Stimulated activated CD8-positive, alpha-beta memory T cell treated with anti-CD3 and anti-CD28 coated beads, Interleukin-7, amount 100 ng/mL, for 24 hours (primary cell): ENCODE measurements at places on chromosomes 2 and 18.

DNA sequence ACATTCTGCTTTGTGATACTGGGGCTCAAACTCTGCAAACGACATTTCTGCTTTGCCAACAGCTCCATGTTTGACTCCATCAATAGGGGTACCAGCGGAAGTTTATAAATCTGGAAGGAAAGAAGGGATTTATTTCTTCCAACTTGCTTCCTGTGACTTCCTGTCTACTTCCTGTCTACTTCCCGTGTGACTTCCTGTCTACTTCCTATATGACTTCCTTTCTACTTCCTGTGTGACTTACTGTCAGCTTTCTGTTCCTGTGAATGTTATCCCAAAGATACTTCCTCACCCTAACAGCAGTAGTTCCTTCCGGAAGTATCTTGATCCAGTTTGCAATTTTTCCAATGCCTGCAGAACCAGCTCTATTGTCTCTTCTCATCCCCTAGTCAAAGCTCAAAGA is 52.0 kb upstream of the MBOAT2 start:
- no peak for DNase-seq

- no peak for DNase-seq
Measured at GRCh38 chr2:128510701-128511397, 192.2 kb upstream of the HS6ST1 start.

- DNase-seq: no peak
Measured at GRCh38 chr2:239648607-239649006, 247.8 kb upstream of the HDAC4 start.

DNA sequence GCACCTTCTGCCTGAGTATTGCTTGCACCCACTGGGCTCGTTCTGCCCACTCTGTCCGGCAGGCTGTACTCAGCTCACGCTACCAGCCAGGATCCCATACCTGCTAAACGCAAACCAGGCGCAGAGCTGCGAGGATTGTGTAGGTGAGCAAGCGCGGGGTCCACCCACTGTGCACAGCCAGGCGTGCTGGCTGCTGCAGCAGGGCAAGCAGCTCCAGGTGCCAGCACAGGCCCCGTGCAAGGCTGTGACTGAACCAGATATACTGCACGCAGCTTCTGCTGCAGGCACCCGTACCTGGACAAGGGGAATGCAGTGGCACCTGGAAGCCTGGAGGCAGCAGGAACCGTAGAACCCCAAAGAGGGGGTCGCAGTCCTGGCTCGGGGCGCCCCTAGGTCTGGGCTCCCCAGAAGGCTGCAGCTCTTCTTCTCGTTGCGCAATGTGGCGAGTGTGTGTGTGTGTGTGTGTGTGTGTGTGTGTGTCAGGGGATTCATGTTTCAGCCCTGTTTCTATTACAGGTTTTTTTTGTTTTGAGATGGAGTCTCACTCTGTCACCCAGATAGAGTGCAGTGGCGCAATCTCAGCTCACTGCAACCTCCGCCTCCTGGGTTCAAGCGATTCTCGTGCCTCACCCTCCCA is 46.1 kb upstream of the RAB1A start:
- DNase-seq: no peak

DNA sequence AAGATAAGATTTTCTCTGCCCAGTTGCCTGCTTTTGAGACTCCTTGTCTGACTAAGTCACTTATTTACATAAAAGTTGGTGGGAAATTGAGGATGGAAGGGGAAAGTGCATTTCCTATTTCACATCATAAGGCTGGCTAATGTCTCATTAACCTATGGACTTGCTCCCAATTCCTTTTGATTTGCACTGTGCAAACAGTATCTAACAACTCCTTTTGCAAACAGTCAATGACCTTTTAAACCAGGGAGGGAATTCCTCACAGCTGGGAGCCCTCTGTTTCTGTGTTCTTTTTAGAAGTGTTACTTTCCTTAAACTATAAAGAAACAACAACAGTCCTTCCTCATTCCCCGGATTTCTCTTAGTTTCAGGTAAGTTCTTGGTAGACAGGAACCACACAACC is 272.8 kb downstream of the RND3 start:
- no peak for DNase-seq

DNA sequence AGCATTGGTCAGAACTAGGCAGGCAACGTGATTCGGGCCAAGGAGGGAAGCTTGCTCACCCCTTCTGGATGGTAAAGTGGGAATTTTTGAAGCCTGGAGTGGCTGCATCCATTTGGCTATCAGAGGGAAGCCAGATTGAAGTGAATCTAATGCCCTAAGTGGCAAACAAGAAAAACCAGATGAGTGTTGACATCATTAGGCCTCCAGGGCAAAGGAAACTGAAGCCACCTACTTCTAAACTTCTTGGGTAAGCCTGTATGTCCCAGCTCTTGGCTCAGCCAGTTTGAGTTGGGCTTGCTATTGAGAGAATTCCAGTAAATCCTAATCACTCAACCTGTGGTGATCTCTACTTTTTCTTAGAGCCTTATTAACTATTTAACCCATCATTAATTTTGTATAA is 20.9 kb downstream of the SOX11 start:
- DNase-seq: no peak

DNA sequence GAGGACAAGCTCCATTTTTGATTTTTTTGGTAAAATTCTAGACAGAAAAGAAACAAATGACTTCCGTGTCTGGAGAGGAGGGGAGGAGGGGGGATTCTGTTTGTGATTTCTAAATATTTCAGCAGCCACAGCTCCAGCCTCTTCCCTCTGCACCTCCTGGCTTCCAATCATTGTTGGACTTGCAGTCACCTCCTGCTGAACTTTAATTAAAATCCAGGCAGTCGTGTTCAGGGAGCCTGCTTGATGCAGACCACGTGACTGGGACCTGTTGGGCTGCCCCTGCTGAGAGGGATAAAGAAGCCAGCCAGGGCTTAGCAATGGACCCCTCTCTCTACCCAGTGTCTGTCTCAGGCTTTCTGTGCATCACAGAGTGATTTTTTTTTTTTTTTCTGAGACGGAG is 115.1 kb downstream of the SH3BP4 start:
- no peak for DNase-seq

DNA sequence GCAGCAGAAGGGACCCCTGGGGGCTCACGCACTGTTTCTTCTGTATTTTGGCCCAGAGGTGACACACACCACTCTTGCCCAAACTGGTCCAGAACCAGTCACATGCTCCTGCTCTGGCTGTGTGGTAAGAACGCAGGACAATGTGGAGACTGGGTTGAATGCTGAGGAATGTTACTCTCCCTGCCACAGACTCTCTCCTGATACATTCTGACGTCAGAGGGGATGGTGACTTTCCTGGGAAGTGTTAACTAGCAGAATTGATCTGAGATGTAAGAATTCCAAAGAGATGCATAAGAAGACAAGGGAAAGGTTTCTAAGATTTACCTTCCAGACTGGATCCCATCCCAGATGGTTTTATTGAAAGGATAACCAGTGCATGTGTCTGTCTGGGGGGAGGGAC is 100.8 kb downstream of the ASB1 start:
- no peak for DNase-seq

- no peak for DNase-seq
Measured at GRCh38 chr2:58099096-58099769, 52.6 kb downstream of the VRK2 start.

- no peak for DNase-seq
Measured at GRCh38 chr2:207725873-207726578, 14.6 kb downstream of the CCNYL1 start.

DNA sequence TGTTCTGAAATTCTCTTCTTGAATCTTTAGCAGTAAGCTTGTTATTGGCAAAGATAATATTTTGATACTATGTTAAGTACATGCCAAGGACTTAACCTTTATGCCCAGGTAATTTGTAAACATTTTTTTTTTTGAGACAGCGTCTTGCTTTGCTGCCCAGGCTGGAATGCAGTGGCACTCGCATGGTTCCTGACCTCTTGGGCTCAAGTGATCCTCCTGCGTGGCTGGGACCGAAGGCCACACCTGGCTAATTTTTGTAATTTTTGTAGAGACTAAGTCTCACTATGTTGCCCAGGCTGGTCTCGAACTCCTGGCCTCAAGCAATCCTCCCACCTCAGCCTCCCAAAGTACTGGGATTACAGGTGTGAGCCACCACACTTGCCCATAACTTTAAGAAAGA is 35.7 kb upstream of the ZCCHC2 start:
- no peak for DNase-seq

GRCh38 chr2:175168564-175168945 is 552 bp upstream of the ATF2 start:
- DNase-seq: no peak

GRCh38 chr2:138036522-138036921 is 72.2 kb downstream of the HNMT start:
- DNase-seq: no peak

GRCh38 chr18:66819235-66819634 is 215.3 kb upstream of the CDH19 start:
- no peak for DNase-seq

- no peak for DNase-seq
Measured at GRCh38 chr18:2903006-2903405, 56.2 kb downstream of the EMILIN2 start.

GRCh38 chr2:121707344-121707919 is 29.2 kb downstream of the NIFK start:
- DNase-seq: no peak

- DNase-seq: no peak
Measured at GRCh38 chr2:64094663-64095382, 49.4 kb downstream of the PELI1 start.

DNA sequence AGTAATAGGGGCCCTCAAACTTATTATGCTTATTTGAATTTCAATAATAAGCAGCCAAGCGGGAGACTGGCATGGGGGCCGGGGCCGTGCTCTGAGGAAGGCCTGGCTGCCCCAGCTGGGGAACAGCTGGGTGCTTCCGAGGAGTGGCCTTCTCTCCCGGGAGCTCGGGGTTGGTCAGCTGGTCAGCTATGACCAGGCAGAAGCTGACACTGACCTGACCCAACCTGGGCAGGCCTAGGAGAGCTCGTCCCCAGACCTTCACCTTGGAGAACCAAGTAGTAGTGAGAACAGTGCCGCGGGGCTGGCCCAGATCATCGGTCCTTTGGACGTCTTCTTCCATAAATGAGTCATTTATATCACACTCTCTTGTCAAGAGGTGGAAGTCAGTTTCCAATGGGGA is 36.1 kb downstream of the RRM2 start:
- DNase-seq: no peak

- DNase-seq: no peak
Measured at GRCh38 chr2:60413814-60414168, 139.7 kb downstream of the BCL11A start.

GRCh38 chr2:169828141-169828811 is 1.0 kb downstream of the UBR3 start:
- peak; percentile 18 for DNase-seq

DNA sequence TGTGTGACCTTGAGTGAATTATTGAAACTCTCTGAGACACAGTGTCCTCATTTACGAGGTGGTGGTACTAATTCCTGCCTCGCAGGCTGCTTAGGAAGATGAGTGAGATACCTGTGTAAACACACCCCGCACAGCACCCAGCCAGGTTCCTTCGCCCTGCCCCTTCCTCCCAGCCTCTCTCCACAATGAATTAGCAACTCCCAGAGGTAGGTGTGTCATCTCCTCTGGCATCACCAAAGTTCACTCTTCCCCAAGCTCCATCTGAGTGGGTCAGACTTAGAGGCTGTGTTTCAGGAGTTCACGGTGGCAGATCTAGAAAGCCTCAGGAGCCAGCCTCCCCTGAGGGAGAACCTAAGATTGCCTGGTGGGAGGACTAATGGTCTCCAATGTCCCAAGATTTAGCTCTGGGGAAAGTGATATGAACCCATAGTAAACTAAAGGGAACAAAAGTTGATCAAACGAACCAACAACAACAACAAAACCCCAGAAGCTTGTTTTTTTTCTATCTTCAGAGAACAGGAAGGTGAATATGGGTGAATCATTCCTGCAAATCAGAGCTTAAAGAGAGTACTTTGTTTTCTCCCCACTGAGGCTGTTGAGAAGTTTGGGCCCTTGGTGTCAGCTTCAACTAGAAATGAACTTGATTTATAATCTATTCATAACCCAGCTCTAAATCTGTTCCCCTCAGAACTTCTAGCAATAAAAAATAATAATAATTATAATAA is 44.4 kb upstream of the NRP2 start:
- no peak for DNase-seq

GRCh38 chr2:17805166-17805565 is 11.1 kb upstream of the MSGN1 start:
- DNase-seq: no peak

DNA sequence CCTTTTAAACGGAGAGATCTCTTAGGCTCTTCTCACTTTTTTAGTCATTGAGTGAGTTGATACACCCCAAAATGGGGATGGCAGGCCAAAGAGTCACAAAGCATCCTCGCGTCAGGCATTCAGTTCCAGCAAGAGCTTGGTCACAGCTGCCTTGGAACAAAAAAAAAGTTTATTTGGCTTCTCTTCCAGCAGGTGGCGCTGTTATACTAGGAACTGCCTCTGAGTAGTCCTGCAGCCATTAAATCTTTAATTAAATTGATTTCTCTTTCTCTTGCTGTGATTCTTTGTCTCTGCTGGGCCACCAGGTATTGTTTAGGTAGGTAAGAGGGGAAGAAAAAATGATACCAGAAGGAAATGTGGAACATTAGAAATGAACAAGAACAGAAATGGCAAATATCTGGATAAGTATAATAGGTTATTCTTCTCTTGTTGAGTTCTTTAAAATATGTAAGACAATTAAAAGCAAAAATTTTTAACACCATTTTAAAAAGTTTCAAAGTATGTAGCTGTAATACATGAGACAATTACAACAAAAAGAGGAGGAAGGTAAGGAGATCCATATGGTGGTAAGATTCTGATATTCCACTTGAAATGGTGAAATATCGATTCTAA is 175.1 kb downstream of the GALNT1 start:
- no peak for DNase-seq

GRCh38 chr2:14752295-14752694 is 119.8 kb downstream of the LRATD1 start:
- no peak for DNase-seq

- no peak for DNase-seq
Measured at GRCh38 chr2:66301767-66302140, 133.2 kb upstream of the MEIS1 start.

GRCh38 chr2:156110890-156111289 is 221.6 kb downstream of the NR4A2 start:
- DNase-seq: no peak

GRCh38 chr2:135985018-135985825 is at the start of gene DARS1:
DARS1 (minus strand) TSS chr2:135985626; CDS start chr2:135985468, 158 bp downstream.
- DNase-seq: peak; percentile 58

- DNase-seq: no peak
Measured at GRCh38 chr2:229728370-229728769, 14.0 kb upstream of the DNER start.

DNA sequence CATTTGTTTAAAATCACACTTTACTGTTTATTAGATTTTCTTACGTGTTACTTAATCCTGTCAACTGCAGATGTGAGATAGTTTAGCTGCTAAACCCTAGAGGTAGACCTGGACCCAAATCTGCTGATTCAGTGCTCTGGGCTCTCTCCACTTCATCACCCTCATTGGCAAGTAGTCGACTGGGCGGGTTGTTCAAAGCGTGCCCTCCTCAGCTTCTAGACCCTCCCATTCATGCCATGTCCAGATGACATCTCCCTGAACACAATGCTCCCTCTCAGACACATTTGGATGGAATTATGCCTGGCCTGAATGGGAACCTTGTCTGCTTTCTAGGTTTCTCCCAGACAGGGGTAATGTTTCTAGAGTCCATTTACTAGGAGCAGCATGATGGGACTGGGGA is 43.7 kb downstream of the RPIA start:
- no peak for DNase-seq

- no peak for DNase-seq
Measured at GRCh38 chr2:214774108-214774507, 35.4 kb downstream of the BARD1 start.

GRCh38 chr18:9211955-9212354 is 75.4 kb downstream of the ANKRD12 start:
- DNase-seq: no peak

- no peak for DNase-seq
Measured at GRCh38 chr2:162579169-162579568, 235.2 kb downstream of the GCA start.
